ENCODE measurements at places on chromosomes 3 and 15. TPM values are rescaled to one million over a fixed set of nuclear protein-coding genes. Genes with fewer than 3 reads are reported as not detected.

The CCNB2 gene
- 5.1 TPM for total RNA-seq

The CHAC1 gene
- 16.9 TPM for total RNA-seq

The EIF1B gene
- 12.9 TPM for total RNA-seq

The MINDY4B gene
- total RNA-seq = not detected

The DPPA2 gene
- total RNA-seq = not detected

The MITF gene
- total RNA-seq = 30.1 TPM

The SCAANT1 gene
- not detected for total RNA-seq

The GOLGA8M gene
- 1.2 TPM for total RNA-seq

The CISH gene
- 0.73 TPM for total RNA-seq

The PRTG gene
- total RNA-seq = 1.7 TPM

The MED12L gene
- 0.44 TPM for total RNA-seq

The MB21D2 gene
- total RNA-seq = 6.1 TPM

The PTX3 gene
- total RNA-seq = 266 TPM

The KCNMB2 gene
- total RNA-seq = under 0.01 TPM

The TUSC7 gene
- total RNA-seq = not detected

The RTP4 gene
- total RNA-seq = 2.8 TPM

The SPINK8 gene
- total RNA-seq = not detected

The MOBP gene
- under 0.01 TPM for total RNA-seq

The LSM3 gene
- total RNA-seq = 4.6 TPM

The ERICH6 gene
- total RNA-seq = 0.15 TPM

The PSTPIP1 gene
- 0.17 TPM for total RNA-seq

The LDHAL6B gene
- not detected for total RNA-seq
